Substantia nigra (tissue), 51 donors: ENCODE measurements at places on chromosomes 12 and 14.

DNA sequence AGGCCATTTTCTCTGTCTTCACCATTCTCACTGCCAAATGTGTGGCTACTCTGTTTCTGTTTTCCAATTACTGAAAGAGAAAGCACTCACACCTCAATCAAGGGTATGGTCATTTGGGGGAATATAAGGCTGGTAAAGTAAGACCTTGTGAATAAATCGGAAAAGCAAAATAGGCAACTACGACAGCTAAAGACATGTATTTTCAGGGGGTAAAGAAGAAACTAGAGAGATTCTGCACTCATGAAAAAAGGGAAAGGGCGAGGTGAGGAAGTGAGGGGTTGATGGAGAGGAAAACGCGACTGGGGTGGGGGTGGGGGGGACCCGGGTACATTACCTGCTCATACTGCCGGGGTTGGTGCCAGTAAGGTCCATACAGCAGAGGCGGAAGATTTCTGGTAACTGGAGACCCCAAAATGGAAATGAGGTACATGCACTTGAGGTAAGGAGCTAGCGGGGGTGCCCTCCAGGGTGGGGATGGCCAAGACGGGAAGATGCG lies 19.3 kb downstream of the CHD8 start:
- DNase-seq = no peak

- DNase-seq = no peak
Observed at GRCh38 chr14:65195042-65195719, 92.9 kb upstream of the MAX start.

- peak; percentile 44 for DNase-seq
Observed at GRCh38 chr14:63727231-63727735, 582 bp downstream of the SGPP1 start.

DNA sequence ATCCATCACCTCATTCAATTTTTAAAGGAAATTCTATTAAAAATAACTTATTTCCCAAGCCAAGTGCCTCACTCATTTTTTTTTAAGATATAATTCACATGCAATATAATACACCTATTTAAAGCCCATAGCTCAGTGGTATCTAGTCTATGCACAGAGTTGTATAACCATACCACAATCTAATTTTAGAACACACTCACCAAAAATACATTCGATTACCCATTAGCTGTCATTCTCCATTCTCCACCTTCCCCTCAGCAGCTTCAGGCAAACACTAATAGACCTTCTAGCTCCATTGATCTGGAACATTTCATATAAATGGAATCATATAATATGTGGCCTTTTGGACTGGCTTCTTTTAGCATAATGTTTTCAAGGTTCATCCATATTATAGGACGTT lies 49.5 kb downstream of the CLMN start:
- no peak for DNase-seq

DNA sequence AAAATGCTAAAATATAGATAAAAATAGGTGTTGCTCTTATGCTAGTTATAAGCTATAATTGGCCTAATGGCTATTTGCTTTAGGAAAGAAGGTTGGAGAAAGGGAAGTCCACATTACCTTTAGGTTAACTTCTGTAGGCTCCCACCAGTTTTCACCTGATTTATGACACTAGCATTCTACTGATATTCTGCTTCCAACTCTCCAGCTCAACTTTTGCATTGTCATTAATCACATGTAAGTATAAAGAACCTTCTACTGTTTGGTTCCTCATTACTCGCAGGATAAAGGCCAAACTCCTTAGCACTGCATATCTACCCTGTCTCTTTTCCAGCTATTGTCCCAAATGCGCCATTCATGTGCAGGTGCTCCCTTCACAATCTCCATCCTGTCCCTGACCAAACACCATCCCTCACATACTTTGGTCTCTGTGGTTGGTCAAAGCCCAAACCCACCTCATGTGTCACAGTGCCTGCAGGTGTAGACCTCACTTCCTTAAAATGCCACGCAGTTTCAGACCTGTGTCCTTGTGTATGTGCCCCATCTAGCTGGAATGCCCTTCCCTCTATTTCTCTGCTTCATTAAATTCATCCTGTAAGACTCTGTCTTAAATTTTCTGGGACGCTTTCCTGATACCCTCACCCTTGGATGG lies 3.3 kb downstream of the DDHD1 start:
- DNase-seq = no peak

DNA sequence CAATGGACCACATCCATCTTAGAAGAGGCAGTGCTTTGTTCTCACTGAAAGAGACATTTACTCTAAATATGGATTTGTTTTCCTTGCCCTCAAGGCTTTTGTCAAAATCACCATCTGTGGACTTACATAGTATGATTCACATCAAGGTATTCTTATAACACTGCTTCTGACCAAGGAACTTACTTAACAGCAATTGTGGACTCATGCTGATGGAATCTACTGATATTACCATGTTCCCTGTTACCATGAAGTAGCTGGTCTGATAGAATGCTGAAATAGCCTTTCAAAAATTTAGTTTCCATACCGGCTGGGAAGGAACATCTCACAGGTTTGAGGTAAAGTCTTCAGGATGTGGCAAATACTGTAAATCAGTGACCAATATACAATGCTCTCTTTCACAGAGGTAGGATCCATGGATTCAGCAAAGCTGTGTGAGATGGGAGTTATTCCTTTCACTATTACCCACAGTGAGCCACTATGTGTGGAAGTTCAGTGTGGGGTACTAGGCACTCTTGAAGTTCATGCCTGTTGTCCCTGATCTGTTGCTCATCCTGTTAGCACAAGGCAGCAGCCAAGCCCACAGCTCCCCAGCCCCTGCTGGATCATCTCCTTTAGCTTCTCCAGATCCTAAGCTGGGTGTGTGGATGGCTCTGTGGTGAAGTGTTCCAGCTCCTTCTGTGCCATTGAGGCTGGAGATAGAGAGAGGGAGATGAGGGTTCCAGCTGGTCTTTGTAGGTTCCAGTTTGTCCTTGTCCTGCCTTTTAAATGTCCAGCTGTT lies 126.4 kb downstream of the ATP23 start:
- no peak for DNase-seq
